Progenitor cell of endocrine pancreas (in vitro differentiated cells): ENCODE measurements at places on chromosomes 11 and 22.

- no peak for DNase-seq
These were observed 20.6 kb downstream of the MSANTD4 start for GRCh38 chr11:106001304-106002012.

DNA sequence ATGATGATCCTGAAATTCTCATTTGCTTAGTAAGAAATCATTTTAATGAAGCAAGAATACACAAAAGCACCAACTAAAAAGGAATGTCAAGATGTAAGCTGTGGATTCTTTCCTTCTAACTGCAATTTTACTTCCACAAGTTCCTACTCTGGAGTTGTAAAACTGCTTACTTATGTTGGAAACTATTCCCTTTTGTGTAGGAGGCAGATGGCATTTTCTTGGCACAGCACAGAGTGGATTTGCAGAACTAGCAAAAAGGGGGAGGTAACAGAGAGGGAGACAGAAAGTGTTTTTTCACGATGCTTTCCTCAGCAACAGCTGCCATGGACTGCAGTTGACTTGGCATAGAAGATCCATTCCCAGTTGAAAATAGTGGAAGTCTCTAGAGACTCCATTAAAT, 1112.0 kb upstream of the RAG2 start:
- DNase-seq: no peak

DNA sequence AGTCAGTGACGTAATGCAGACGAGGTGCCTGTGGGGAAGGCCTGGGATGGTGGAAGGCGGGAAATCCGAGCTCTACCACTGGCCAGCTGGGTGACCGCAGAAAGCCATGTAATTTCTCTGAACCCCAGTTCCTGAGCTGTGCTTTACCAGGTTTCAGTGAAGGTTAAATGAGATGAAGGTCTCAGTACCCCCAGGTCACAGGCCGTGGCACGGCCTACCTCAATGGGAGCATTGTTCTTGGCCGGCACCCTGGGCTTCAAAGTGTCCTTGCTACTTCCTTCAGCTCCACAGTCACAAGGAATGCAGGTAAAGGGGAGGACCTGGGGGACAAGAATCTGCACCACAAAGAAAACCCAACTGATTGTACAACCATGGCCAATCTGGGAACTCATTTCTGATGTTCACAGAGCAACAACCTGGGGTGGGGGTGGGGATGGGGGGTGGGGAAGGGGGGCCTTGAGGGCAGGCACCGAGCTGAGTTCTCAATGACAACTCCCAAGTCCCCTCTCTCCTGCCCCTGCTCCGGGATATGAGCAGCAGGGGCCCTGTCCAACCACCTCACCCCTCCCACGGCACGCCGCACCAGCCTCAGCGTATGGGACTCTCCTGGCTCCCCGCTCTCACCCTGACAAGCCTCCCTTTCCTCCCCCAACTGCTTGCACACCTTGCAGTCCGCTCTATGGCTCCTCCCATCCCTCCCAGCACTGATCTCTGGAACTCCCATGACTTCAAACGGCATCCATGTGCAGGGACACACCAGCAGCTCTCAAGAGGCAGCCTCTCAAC, 59.1 kb upstream of the ARFGAP3 start:
- DNase-seq: no peak

DNA sequence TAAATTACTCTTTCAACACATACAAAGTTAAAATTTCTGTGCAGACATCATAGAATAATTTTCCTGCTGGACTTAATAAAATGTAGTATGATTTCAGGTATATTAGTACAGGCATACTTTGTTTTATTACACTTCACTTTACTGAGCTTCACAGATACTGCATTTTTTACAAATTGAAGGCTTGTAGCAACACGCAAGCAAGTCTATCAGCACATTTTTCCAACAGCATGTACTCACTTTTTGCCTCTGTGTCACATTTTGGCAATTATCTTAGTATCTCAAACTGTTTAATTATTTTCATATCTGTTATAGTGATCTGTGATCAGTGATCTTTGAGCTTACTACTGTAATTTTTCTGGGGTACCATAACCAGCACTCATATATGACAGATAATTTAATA, 44.5 kb downstream of the BBOX1 start:
- DNase-seq: no peak

GRCh38 chr11:111996129-111996528, 29.1 kb upstream of the DLAT start:
- DNase-seq: no peak

GRCh38 chr11:40306938-40307548, 1152.4 kb downstream of the LRRC4C start:
- no peak for DNase-seq

DNA sequence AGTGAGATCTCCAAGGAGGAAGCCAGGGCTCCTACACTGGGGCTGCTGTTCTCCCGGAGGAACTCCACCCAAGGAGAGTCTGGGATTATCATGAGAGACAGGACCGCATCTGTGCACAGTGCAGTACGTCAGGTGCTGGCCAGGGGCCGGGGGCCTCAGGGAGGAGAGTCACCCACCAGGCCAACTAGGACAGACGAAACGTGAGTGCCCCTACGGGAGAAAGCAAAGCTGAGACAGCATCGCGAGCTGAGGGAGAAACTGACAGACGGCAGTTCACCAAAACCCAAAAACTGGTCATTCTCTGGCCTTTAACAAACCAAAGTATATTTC, 273.4 kb downstream of the BRD1 start:
- DNase-seq: no peak

GRCh38 chr22:50027639-50028537, 15.3 kb upstream of the IL17REL start:
- no peak for DNase-seq
